Natural killer cell (primary cell): ENCODE measurements at places on chromosomes 6 and 20.

DNA sequence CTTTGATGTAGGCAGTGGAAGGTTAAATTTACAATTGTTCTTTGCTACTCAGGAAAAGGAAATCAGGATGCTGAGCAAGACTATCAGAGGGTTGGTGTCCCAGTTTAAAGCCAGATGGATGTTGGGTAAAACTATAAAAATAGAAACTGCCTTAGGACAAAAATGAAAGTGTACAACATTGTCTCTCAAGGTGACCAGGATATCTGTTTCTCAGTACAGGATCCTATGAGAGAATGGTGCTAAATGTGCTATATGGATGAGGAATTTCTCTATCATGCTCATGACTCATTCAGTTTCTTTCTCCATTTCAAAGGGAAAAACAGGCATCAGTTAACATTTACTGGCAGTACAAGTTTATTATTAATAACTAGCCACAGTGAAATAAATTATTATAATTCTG, 534.2 kb upstream of the GJE1 start:
- no peaks in the 10 kb centered on the region for H3K4me1 ChIP-seq
- no peaks in the 10 kb centered on the region for H3K36me3 ChIP-seq
- H3K27ac ChIP-seq, result no peak overlapping the region
- H3K4me3 ChIP-seq, result no peak overlapping the region
- DNase-seq, result no peak

- H3K27me3 ChIP-seq, result peaks cover 14% of the 10 kb centered on the region
- H3K36me3 ChIP-seq, result no peaks in the 10 kb centered on the region
- DNase-seq, result no peak
- no peaks in the 10 kb centered on the region for H3K4me1 ChIP-seq
Observed at GRCh38 chr6:101398716-101399615, 5.5 kb downstream of the GRIK2 start.

GRCh38 chr6:158762787-158763433, 56.3 kb downstream of the EZR start:
- H3K27me3 ChIP-seq, result no peaks in the 10 kb centered on the region
- H3K4me1 ChIP-seq, result no peaks in the 10 kb centered on the region
- peaks cover 77% of the 10 kb centered on the region for H3K36me3 ChIP-seq
- no peak overlapping the region for H3K27ac ChIP-seq
- H3K4me3 ChIP-seq, result no peak overlapping the region

GRCh38 chr20:19975436-19975799, 41.7 kb upstream of the NAA20 start:
- no peak for DNase-seq
- H3K36me3 ChIP-seq, result no peaks in the 10 kb centered on the region

DNA sequence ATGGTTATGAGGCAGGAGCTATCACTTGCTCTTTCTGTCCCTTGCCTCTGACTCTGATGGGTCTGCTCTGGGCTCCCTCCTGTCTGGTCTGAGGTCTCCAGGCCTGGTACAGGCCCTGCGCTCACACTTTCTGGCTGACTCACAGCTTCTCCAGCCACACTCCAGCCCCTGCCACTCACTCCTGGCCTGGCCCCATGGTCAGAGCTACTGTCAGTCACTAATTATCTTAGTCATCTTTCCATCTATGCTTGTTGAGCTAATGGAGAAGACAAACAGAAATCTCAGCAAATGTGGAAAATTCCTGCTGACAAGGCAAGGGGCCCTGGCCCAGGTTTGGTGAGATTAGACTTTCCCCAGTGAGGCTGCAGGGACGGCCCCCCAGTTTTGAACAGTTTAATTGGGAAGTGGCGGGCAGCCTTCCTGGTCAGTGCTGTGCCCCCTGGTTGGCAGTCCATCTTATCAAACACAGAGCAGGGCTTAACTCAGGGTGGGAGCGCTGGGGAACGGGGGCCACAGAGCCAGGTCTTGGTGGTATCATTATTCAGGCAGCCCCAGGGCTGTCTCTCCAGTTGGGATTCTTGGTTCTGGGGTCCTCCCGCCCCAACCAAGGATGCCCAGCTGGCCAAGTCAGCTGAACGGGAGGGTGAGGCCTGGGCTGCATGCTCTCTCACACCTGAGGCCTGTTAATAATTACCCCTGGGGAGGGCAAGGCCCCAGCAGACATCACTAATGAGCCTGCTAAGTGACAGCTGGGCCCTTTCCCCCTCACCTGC, 63.4 kb downstream of the VEGFA start:
- H3K4me3 ChIP-seq, result no peak overlapping the region
- no peaks in the 10 kb centered on the region for H3K4me1 ChIP-seq
- no peaks in the 10 kb centered on the region for H3K36me3 ChIP-seq
- H3K27ac ChIP-seq, result no peak overlapping the region
- DNase-seq, result no peak
- no peaks in the 10 kb centered on the region for H3K27me3 ChIP-seq

DNA sequence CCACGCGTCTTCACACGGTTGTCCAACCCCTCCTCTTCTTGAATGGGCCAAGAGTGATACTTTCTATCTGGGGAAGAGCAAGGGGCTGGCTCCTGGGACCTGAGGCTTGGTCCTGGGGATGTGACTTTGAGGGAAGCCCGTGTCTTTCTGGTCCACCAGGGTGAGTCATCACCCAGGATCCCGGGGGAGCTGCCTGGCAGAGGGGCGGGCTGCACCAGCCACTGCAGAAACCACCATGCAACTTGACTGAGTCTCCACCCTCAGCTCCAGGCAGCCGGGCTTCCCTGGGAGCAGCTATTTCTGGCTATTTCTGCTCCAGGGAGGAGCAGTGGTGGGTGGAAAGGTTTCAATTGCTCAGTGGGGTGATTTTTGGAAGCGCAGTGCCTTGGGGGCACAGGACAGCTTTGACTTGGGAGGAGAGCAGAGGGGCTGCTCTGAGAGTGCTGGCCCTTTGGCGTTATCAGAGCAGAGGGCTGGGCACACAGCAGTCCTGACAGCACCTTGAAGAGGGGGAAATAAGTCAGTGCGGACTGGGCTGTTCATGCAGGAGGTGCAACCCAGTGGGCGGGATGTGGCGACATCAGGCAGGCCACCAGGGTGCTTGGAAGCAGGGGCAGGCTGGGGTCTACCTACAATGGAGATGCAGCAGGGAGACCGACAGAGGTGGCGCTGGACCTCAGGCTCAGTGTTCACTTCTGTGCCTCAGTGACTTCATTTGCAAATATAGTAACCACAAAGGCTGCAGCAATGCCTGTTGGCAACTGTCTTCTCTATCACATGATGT, 45.1 kb upstream of the FAM83D start:
- no peak for DNase-seq
- H3K27me3 ChIP-seq, result no peaks in the 10 kb centered on the region
- no peak overlapping the region for H3K4me3 ChIP-seq
- peaks cover 74% of the 10 kb centered on the region for H3K4me1 ChIP-seq
